Kidney (tissue), 22 donors: ENCODE measurements at places on chromosomes 11 and 22.
A peak's percentile ranks its signal among the peaks of the same experiment; 100 is the strongest.

- no peak for DNase-seq
These were observed 44.0 kb downstream of the KCNJ4 start for GRCh38 chr22:38411016-38411415.

DNA sequence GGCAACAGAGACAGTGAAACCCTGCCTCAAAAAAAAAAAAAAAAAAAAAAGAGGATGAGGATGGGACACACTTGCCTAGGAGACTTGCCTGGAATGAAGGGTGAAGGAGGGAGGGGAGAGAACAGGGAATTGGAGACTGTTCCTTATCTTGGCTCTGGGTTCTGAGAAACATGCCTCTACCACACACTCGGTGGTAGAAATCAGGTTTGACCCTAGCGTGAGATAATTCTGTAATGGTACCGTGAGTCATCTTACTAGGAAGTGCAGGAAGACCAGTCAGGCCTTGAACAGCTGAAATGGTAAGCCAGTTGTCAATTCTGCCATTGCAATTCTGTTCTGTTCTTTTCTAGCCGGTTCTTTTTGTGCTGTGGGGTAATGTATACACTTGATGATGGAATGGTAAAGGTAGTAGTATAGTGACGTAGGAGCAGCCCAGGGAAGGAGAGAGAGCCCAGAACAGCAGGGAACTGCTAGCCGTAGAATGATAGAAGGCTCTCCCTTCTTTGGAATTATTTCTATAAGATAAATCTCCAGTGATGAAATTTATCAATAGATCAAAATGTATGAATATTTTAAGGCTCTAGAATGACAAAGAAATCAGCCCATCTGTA, 3.9 kb upstream of the AMBRA1 start:
- DNase-seq, result no peak

DNA sequence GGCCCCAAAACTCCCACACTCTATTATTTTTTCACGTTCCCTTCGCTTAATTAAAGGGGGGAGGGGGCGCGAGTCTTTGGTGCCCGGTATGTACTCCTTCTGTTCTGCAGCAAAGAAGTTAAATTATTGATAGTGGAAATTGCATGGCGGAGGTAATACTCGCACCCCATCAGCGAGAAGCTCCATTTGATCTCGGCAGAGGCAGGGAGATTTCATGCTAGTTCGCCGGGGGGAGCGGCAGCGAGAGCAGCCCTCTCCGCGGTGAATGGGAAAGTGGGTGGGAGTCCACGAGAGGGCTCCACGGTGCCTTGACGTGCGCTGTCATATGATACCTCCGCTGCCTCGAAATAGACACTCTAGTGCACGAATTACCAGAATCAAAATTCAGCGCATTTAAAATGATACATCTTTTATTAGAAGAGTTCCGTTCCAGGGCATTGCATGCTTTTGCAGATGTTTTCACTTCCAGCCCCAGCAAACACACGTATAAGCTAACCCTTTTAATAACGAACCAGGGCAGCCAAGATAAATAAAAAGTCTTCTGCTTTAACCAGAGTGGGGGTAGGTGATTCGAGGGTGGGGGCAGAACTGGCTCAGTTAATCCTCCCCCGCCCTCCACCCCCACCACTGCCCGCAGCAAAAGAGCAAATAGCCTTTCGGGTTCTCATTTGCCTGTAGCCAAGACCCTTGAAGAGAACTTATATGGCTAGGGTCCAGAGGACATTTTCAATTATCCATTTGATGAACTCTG, 1.3 kb upstream of the BDNF start:
- DNase-seq, result peak; percentile 55

DNA sequence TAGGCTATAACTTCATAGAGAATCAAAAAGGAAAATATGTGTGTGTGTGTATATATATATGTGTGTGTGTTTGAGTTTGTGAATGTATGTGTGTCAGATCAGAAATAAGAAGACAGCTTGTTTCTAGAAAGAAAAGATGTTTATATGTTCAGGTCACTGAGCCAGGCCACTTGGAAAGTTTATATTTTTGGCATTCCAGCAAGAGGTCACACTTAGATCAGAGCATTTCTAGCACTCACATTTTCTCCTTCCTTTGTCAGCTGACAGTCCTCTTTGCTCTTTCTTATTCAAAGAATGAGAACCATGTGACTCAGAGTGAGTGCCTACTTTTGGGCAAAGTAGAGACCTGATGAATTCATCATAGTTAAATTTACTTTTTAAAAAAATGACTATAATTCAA, 22.9 kb downstream of the RAB38 start:
- DNase-seq, result no peak

DNA sequence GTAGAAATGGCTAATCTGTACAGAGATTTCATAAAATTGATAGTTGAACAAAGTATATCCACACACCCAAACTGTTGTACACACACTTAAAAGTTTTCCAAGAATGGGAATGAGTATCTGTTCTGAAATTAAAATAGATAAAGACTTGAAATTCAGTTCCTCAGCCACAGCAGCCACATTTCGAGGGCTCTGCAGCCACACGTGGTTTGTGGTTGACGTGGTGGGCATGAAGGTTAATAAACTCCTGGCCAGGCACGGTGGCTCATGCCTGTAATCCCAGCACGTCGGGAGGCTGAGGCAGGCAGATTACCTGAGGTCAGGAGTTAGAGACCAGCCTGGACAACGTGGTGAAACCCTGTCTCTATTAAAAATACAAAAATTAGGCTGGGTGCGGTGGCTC, 24.0 kb downstream of the TPST2 start:
- no peak for DNase-seq

DNA sequence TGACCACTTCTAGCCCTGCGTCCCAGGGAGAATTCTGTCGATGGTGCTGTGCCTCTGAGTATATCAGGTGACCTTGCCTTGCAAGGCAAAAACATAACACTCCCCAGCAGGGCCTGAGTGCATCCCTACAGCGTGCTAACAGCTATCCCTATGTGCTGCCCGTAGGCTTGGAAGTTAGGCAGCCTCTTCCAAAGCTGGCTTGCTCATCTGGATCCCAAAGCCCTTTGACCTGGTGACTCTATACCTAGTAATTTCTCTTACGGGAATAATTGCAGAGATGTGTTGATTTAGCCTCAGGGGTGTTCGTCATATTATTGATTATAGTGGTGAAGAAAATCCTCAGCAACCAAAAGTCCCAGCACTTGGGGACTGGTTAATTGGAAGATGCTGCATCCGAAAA, 32.6 kb upstream of the CRYBB3 start:
- DNase-seq, result no peak

DNA sequence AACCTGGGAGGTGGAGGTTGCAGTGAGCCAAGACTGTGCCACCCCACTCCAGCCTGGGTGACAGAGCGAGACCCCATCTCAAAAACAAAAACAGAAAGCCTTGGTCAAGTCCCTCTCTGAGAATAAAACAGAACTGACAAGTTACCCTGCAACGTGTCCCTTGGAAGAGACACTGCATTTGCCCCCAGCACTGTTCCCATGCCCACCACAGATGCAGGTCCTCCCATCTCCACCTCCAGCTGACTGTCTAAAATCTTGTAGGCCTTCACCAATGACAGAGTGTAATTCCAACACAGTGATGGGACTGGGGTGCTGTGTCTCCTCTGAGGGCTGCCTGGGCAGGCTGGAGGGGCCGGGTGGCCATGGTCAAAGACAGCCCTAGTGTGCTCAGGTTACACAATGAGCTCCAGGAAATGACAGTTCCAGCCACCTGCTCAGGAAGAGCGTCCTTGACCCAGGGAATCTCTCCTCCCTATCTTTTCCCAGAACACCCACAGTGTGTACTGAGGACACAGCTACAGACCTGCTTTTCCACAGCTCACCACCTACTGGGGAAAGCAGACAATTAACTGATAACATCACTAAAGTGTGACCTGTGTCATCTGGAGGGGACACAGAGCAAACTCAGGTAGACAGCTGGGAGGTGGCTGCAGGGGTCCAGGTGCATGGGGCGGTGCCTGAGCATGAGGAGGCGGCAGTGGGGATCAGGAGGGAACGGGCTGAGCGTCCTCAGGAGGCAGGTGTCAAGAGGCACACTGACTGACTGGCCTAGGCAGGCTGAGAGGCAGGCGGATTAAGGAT, 56.4 kb downstream of the ARFGAP3 start:
- no peak for DNase-seq

- peak; percentile 59 for DNase-seq
These were observed 594 bp upstream of the POU2AF1 start for GRCh38 chr11:111379602-111380136.

GRCh38 chr11:134569195-134569594, 157.2 kb upstream of the B3GAT1 start:
- DNase-seq, result no peak

DNA sequence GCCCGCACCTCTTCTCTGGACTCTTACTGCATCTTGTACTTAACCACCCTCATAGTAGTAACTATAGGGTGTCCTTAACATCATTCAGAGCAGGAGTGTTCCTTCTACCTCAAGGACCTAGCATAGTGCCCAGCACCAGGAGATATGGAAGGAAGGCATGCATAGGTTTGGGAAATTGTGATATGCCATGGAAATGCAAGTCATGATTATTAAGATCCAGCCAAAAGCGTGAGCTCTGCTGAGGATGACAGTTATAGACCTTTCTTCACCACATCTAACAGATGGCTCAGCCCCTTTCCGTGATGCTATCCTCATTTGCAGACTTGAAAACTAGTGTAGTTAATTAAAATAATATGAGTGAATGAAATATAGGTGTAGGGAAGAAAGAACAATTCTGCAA, 746.1 kb downstream of the NTM start:
- DNase-seq, result no peak

DNA sequence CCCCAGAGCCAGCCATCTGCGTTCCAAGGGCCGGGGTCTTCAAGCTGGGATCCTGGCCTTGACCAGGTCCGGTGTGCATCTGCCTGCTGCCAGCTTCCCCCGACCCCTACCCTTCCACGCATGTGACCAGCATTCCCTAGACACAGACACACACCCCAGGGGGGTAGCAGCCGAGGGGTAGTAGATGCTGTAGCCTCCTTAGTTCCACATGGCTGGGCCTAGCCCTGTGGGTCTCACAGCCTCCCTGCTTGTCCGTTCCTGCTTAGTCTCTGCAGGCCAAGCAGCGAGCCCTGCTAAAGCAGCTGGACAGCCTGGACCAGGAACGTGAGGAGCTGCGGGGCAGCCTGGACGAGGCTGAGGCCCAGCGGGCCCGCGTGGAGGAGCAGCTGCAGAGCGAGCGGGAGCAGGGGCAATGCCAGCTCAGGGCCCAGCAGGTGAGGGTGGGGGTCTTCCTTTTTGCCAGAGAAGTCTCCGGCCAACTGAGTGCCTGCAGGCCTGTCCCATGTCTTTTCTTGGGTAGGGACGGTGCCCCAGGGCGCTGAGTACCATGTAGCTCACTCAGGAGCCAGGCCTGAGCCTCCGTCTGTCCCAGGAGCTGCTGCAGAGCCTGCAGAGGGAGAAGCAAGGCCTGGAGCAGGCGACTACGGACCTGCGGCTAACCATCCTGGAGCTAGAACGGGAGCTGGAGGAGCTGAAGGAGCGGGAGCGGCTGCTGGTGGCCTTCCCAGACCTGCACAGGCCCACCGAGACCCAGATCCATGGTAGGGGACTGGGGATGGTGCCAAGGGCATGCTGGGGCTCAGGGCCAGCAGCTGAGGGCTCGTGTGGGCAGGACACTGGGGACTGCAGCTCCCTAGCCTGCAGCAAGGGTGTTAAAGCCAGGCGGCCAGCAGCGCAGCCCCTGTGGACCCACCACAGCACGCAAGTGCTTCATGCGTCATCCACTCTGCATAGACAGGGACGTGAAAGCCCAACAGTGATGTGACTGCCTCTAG, 13.6 kb downstream of the RNF215 start:
- no peak for DNase-seq

- DNase-seq, result no peak
These were observed 16.1 kb upstream of the OR51M1 start for GRCh38 chr11:5367448-5368074.

DNA sequence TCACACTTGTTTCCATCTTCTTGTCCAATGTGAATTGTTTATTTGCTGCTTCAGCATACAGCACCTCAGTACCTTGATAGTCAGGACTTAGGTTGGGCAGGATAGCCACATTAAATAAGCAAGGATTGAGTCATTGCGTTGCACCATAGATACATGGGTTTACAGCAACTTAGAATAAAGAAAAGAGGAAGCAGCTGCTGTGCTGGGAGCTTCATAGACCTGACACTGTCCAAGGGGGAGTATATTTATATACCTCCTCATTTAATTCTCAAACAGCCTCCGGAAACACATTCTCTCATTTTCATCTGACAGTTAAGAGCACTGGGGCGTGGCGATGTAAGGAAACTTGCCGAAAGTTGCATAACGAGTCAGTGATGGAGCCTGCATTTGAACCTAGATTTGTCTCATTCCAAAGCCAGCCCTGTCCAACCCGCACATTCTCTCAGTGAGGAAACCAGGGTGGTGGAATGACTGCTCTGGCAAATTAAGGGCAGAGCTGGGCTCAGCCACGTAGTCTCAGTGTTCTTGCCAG, 42.2 kb downstream of the UBASH3B start:
- DNase-seq, result no peak

GRCh38 chr11:111833524-111833923, 37.9 kb downstream of the ALG9 start:
- DNase-seq, result peak; percentile 48

- no peak for DNase-seq
These were observed 139.0 kb downstream of the KCNC1 start for GRCh38 chr11:17873586-17873985.

GRCh38 chr22:21573750-21574494, 6.4 kb downstream of the UBE2L3 start:
- DNase-seq, result no peak

DNA sequence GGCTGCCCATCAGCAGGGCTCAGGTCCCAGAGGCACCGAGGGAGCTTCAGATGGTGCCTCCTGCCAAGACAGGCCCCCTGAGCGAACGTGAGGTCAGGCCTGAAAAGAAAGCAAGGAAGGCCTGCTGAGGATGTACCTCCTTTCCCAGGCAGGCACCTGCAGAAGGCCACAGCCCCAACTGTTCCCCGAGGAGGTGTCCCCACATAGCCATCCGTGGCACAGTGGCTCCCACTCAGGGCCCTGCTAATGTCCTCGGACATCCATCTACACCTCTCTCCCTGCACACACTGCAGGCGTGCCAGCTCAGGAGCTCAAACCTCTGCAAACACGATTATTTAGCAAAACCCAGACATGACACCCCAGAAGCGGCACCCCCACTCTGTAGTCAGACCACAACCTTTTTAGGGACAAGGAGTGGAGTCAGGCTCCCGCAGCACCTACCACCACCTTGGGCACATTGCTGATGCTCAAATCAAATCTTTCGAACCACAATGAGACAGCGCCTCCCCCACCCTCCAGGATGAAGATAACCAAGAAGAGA, 36.9 kb downstream of the SHANK2 start:
- no peak for DNase-seq

- DNase-seq, result no peak
These were observed 26.9 kb upstream of the OR6M1 start for GRCh38 chr11:123833095-123833494.
